ENCODE measurements at places on chromosomes 2 and 18.

DNA sequence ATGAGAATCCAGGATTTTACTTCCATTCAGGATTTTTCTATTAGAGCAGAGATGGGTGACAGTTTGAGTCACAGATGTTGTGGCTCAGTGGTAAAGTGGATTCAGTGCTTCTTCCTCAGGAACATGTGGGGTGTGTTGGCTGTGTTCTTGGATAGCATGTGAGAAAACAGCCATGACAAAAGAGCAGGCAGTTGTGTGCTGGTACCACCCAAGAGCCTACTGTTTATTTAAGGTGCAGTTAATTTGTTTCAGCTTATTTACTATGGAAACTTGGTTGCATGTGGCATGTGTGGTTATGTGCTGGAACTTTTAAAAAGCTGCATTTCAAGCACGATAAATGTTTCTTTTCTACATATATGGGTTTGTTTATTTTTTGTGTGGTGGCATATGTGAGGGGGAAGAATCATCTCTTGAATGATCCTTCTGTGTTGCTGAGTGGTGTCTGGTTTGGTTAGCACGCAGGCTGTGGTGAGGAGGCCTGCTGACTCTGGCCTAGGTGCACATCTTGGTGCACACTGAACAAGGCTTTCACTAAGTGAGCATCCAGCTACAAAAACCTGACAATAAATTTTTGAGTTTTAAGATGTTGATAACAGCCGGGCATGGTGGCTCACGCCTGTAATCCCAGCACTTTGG, 67.3 kb downstream of the SPTBN1 start:
- DNase-seq: no peak

DNA sequence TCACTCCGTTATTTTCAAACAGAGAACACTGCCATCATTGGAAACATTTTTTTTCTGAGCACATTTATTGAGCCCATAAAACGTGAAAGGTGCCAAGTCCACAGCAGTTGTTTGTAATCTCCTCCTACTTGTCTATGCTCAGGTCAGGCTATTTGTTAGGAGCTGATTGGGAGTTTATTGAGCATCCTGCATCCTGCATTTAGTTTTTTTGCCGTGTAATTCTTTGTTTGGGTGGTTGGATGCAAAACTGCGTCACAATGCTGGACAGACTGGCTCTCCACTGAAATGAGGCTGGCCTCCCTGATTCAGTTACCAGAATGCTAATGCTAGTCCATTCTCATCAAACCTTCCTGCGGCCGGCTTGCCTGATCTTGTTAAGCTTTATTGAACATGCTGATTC, 71.4 kb downstream of the RAPGEF4 start:
- no peak for DNase-seq

DNA sequence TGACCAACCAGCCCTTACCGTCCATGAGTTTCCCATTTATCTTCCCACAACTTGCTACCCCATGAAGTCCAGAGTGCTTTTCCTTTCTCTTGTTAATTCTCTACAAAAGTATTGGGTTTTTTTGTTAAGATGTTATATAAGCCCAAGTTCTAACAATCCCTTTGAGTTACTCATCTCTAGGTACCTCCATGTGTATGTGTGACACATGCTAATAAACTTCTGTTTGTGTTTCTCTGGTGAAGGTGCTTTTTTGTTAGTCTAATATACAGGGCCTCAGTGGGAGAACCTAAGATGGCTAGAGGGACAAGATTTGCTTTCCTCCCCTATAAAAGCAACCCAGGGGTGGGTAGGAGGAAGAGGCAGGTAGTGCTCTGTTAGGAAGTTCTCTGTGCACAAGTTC, 31.8 kb upstream of the RMDN2 start:
- DNase-seq: no peak

- DNase-seq: no peak
Measured at GRCh38 chr2:155310589-155310988, 612.1 kb downstream of the KCNJ3 start.

- DNase-seq: no peak
Measured at GRCh38 chr2:65868177-65868576, 435.8 kb upstream of the SPRED2 start.

DNA sequence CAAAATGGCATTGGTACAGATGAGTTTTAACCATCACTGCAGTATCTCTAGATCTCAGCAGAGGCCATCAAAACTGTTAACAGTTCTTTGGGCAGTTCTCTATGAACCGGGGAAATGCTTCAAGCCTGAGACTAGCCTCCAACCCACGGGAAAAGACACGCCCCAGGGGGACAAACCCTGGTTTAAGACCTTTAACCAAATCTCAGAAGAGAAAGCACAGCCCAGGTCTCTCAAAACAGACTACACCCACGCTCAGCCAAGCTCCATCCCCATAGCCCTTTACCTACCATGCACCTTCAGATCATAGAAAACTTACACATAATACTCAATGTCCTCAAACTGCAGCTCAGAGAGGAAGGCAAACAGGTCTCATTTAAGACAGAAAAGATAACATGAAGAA, 78.3 kb downstream of the TMEM163 start:
- DNase-seq: no peak

- DNase-seq: no peak
Measured at GRCh38 chr2:232276733-232277313, 101.7 kb upstream of the ALPP start.

DNA sequence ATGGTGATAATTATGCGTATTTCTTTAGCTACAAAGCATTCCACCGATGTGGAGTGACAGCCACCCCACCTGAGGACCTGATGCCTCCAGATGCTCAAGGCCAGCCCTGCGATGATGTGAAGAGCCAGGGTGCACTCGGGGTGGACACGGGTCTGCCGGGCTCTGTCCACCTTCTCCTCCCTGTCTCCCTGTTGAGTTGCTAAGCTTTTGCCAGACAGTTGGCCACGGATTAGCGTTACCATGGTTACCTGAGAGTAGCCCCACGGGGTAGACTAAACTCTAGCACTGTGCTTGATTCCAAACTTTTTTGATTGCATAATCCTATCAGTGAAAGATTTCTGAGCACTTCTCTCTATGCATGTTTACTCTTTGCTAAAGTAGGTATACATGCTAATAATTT, 86.2 kb downstream of the SMIM21 start:
- no peak for DNase-seq

- no peak for DNase-seq
Measured at GRCh38 chr2:9508931-9509330, 34.6 kb downstream of the IAH1 start.

DNA sequence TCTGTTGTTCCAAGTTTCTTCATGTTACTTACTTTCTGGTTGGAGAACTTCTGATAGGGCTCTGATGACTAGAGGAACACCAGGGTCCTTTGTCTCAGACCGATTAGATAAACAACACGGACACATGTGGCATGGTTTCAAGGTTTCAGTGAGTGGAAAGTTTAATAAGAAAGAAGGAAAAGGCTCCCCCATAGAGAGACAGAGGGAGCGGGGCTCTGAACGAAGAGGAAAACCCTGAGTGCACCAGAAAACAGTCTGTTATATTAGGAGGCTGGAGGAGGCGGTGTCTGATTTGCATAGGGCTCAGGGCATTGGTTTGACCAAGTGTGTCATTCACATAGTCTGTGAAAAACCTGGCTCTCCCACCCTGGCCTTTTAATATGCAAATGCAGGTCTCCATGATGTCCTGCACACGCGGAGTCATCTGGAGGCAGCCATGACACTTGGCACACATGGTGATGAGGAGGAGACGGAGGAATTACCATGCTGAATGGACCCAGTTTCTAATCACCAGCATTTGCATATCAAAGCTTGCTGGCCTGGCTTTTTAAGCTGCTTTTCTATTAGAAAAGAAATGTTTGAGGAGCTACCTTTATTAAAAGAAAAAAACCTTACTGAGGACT, 94.2 kb downstream of the PTPN4 start:
- DNase-seq: no peak

DNA sequence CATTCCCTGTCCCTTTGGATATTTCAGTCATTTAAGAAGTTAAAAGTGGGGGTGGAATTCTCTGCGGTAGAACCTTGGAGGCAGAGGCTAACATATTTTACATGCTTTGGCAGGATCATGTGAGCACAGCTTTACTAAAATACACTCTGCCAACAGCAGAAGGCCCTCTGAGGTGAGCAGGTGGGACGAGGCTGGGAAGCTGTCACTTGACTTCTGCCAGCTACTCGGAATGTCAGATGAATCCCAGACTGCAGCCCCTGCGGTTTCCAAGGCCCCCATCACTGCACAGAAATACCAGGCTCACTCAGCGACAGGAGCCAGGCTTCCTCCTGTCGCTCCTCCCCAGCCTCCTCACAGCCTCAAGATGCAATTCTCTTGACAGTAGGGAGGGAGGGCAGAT, 220.9 kb upstream of the REV1 start:
- no peak for DNase-seq

- no peak for DNase-seq
Measured at GRCh38 chr18:22977847-22978701, 44.9 kb downstream of the RBBP8 start.

DNA sequence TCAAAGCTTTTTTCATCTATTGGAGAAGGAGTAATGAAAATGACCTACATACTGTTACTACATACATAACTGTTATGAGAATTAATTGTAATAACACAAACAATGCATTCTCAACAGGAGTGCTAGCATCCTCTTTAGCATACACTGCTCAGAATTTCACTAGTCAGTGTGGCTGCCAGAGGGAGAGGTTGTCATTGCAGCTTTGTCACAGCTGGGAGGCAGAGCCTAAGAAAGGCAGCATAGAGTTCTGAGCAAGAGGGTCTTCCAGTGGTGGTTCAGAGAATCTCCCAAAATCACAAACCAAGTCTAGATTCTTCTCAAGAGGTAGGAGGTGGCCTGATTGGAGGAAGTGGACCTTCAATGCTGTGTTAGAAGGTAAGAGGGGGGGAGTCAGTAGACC, 286.7 kb upstream of the CYRIA start:
- no peak for DNase-seq

DNA sequence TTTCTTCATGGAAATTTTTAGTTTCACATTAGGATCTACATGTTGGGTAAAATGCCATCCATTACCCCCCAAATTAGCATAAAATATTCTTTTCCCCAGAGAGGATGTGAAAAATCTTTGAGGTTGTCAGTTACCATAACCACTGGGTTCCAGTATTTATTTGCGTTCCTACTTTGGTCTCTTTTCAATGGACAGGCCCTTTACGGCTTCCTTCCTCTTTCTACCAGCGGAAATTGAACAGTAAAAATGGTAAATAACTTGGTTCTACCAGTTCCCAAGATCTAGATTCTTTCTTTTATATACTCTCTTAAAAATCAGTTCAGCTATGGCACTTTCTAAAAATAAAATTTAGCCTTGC, 169.2 kb upstream of the APCDD1 start:
- no peak for DNase-seq

- no peak for DNase-seq
Measured at GRCh38 chr2:178111743-178112142, 494 bp upstream of the RBM45 start.

DNA sequence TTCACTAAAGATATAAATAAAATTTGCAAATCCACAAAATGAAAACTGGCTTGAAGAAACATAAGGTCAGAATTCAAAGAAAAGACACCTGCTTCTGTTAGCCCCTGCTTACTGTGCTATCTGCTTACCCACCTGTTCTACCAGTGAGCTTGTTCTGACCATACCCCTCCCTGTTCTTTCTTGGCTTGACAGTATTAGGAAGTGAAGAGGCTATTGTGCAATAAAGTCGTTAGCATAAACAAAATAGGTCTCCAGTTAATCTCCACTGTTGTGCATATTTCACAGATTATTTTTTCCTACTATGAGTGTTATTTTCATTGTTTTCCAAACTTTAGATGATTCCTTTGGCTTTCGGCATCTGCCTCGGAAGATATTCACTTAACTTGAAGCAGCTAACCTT, 322.1 kb downstream of the CCDC85A start:
- no peak for DNase-seq

DNA sequence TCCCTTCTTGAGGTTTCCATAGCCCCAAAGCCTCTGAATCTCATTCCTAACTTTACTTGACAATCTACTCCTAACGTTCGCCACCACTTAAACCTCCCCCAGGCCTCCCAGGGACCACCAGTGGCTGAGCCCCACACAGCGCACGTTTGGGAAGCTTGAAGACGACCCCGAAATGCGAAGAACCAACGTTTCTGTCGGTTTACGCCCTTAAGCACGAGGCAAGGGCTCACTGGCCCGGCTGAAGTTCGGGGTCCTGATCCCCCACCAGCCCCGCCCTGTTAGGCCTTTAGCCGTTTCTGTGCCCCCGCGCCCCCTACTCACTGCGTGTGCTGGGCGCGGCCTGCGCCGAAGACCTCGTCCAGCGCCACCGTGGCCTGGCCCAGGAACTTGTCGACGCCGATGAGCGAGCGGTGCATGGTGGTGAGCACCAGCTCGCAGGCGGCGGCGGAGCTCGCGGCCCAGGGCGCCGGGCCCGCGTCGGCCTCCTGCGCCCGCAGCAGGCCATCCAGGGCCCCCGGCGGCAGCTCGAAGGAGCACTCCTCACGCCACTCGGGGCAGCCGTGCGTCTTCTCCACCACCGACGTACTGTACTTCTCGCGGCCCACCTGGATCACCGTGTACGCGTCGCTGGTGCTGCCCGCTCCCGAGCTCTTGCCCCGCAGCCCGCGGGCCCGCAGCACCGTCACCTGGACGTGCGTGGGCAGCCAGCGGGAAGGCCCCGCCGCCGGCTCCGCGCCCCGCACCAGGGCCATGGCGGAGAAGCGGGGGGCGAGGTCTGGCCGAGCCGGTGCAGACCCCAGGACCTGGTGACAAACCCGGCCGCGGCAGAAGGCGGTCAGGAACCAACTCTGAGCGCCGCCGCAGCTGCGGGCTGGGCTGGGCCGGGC, 479 bp downstream of the RAB11FIP5 start:
- no peak for DNase-seq

DNA sequence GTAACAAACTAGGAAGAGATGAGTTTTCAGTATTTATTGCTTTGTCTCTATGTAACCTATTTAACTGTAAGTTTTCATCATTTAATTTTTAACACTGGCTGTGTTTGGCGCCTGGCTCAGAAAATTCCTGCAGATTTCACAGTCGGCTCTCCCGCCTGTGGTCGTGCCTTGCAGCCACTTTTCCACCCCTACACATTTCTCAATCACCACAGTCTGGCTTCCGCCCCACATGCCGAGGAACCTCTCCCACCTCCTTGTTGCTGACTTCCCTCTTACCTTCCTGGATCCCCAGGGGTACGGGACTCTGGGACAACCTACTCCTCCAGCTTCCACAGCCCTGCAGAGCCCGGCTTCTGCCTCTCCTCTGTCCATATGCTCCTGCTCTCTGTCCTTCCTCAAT, 41.6 kb upstream of the MGAT4A start:
- no peak for DNase-seq

DNA sequence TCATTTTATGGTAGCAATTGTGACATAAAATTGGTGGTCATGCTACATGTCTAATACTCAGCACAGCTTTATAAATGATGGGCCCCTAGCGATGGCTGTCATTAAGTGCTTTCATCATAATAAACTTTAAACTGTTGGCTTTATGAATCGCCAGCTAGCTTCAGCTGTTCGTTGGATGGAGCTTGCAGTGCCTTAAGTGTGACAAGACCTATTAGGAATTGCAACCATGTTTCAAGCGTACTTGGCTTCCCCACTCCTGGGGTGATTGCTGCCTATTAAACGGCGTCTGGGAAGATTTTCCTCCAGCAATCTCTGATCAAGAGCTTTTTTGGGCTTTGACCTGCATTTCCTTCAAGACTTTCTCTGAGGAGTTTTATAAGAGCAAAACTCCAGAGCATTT, 164.5 kb upstream of the SIX3 start:
- no peak for DNase-seq

- DNase-seq: no peak
Measured at GRCh38 chr2:191243154-191243553, 2.0 kb upstream of the MYO1B start.

GRCh38 chr2:10193851-10194820, 71.6 kb downstream of the RRM2 start:
- no peak for DNase-seq

- DNase-seq: no peak
Measured at GRCh38 chr2:134284119-134284670, 30.3 kb downstream of the MGAT5 start.

- no peak for DNase-seq
Measured at GRCh38 chr2:145918951-145919350, 1399.0 kb upstream of the ZEB2 start.

Measured in activated T-helper 1 cell treated with Interleukin-2 at 50 U/mL for 16 hours (primary cell).